ENCODE measurements at places on chromosomes 7 and 10. TPM values are rescaled to one million over a fixed set of nuclear protein-coding genes. Genes with fewer than 3 reads are reported as not detected.

IFIT1 gene
- 4.1 TPM for total RNA-seq

GSDME gene
- 22.4 TPM for total RNA-seq

CTAGE4 gene
- total RNA-seq = 4.0 TPM

EPHB6 gene
- total RNA-seq = 55.9 TPM

CFAP70 gene
- total RNA-seq = 6.3 TPM

SLC16A12 gene
- 0.08 TPM for total RNA-seq

ATOH7 gene
- total RNA-seq = not detected

SMKR1 gene
- total RNA-seq = 2.2 TPM

ZNF485 gene
- total RNA-seq = 17.6 TPM

DLX6 gene
- total RNA-seq = not detected

SPACDR gene
- not detected for total RNA-seq

TSC22D4 gene
- total RNA-seq = 42.9 TPM

OR2A7 gene
- total RNA-seq = 10.8 TPM

CALML5 gene
- total RNA-seq = not detected

SPDYE6 gene
- not detected for total RNA-seq

SFTPA1 gene
- total RNA-seq = 0.91 TPM

HKDC1 gene
- 0.10 TPM for total RNA-seq

PYROXD2 gene
- 25.8 TPM for total RNA-seq

GPR146 gene
- 8.7 TPM for total RNA-seq

ACTL6B gene
- not detected for total RNA-seq

HMX3 gene
- total RNA-seq = not detected

ZCWPW1 gene
- total RNA-seq = 4.3 TPM

FOXP2 gene
- total RNA-seq = 13.5 TPM

DGKI gene
- 3.3 TPM for total RNA-seq

MMP21 gene
- not detected for total RNA-seq

MYL10 gene
- total RNA-seq = not detected

PAX4 gene
- total RNA-seq = not detected

AKR1B1 gene
- 66.6 TPM for total RNA-seq

PNLIP gene
- total RNA-seq = not detected

TMEM236 gene
- total RNA-seq = 0.49 TPM

SLC39A12 gene
- 0.13 TPM for total RNA-seq

ZC3HAV1L gene
- 16.2 TPM for total RNA-seq

LRRC4 gene
- 1.3 TPM for total RNA-seq

TCTN3 gene
- 53.8 TPM for total RNA-seq

SLC18A3 gene
- total RNA-seq = not detected

AASS gene
- total RNA-seq = 46.8 TPM
